NCI-H1105 (cell line): ENCODE measurements at places on chromosomes 13 and 19.

- DNase-seq = no peak
These were observed 78.7 kb downstream of the MBD3L1 start for GRCh38 chr19:8910775-8911414.

- DNase-seq = no peak
These were observed 230.6 kb downstream of the KLF12 start for GRCh38 chr13:73903561-73903960.

- DNase-seq = no peak
These were observed 24.7 kb downstream of the SUCLA2 start for GRCh38 chr13:47976325-47976724.

DNA sequence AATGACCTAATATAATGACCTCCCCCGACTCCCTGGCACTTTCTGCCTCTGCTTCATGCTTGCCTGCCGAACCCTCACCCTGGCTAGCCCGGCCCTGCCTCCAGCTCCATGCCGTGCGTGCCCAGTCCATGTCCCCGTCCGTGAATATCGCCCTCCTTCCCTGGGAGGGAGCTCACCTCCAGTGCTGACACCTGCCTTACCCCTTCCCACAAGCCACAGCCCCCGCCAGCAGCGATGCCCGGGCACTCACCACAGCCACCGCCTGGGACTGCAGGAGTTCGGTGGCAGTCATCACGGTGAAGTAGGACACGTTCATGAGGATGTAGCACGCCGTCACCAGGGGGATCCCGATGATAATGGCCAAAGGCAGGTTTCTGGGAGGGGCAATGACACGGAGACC lies 10.0 kb downstream of the SLC7A9 start:
- DNase-seq = no peak

DNA sequence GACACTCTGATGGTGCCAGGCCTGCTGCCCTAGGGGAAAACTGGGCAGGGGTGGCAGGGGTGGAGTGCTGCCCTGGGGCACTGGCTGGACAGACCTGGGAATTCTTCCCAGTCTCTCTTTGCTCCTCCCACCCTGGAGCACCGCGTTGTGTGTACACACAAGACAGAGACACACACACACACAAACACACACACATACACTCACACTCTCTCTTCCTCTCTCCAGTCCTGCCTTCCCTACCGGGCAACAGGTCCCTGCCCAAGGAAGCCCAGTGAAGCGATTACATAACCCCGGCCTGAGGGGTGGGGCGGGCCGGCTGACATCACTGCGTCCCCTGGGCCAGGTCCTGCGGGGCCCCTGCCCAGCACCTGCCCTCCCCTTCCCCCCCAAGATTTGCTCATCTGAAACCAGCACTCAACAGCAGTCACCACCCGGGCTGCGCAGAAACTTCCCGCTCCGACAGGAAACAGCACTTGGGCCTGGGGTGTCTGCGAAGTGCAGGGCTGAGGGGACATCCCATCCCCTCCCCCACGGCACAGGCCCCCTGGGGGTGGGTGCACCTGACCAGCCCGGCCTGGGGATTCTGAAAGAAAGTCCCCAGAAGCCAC lies 1.2 kb downstream of the MKNK2 start:
- no peak for DNase-seq

GRCh38 chr19:42693760-42694350 lies 46.4 kb downstream of the PSG3 start:
- DNase-seq = no peak

DNA sequence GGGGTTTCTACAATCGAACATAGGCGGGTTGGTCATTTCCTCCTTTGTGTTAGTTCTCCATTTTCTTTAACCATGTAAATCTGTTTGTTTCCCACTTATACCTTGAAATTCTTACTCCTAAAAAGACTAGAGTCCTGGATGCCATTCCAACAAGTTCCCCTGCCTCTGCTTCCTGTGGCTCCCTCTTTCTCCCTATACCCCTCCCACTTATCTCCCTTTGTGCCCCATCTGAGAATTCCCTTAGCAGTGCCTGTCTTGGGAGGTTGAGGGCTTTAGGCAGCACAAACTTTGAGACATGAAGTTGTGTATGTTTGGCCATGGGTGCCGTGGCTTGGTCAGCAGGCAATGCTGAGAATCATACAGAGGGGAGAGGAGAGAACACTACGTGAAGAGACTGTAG lies 176.4 kb downstream of the RGCC start:
- no peak for DNase-seq

GRCh38 chr19:3669947-3670795 lies 30.1 kb downstream of the PIP5K1C start:
- DNase-seq = no peak

DNA sequence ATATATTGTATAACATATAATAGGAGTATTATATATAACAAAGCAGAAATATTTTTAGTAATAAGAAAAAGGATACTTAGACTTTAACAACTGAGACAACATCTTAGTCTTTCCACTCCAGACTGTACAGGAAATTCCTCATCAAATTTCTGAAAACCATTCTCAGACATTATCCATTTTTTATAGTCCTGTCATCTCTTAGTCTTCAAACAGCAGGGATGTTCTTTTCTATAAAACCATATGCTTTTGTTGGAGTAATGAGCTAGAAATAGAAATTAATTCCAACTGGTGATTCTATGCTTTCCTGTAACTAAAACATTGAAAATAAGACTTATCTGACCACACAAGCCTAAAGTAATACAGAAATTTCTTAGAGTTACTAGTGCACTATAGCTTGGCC lies 82.2 kb upstream of the CSNK1A1L start:
- DNase-seq = no peak

DNA sequence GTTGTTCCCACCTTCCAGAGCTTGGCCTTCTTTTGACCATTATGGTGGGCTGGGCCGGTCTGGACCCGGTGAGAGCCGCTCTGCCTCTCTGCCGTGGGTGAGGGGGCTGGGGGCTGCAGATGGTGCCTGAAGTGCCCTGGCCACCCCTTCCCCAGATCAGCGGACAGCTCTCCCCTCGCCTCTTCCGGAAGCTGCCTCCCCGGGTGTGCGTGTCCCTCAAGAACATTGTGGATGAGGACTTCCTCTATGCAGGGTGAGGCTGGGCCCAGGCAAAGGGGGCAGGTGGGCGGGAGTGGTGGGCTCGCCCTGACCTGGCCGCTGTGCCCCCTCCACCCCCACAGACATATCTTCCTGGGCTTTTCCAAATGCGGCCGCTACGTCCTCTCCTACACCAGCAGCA lies 1.9 kb downstream of the DCAF15 start:
- no peak for DNase-seq

GRCh38 chr19:49491030-49491803 lies 3.8 kb downstream of the RPL13A start:
- no peak for DNase-seq

- DNase-seq = peak; percentile 91
These were observed at the start of gene ZNF491 for GRCh38 chr19:11798391-11799330. TSS of gene ZNF491 (plus strand) at chr19:11798523. CDS start at chr19:11805954, 7,431 bp downstream.

GRCh38 chr19:5889288-5889971 lies 14.2 kb downstream of the NDUFA11 start:
- DNase-seq = no peak

- DNase-seq = no peak
These were observed 3.1 kb downstream of the POLR1G start for GRCh38 chr19:45409557-45409920.

DNA sequence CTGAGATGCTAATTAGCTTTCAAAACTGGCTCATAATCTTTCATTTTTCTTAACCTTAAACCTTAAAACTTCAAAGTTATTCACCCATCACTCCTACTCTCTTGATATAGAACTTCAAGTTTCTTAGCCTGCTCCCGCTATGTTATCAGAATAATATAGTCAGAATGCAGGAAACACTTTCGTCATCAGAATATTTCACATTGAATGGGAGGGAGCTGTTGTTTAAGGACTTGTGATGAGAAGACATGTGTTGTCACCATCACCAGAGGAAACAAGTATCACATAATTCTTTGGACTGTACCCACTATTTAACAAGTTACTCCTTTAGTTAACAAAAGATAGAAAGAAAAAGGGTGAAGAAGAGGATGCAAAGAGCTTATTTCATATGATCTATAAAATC lies 65.0 kb upstream of the FNDC3A start:
- no peak for DNase-seq

DNA sequence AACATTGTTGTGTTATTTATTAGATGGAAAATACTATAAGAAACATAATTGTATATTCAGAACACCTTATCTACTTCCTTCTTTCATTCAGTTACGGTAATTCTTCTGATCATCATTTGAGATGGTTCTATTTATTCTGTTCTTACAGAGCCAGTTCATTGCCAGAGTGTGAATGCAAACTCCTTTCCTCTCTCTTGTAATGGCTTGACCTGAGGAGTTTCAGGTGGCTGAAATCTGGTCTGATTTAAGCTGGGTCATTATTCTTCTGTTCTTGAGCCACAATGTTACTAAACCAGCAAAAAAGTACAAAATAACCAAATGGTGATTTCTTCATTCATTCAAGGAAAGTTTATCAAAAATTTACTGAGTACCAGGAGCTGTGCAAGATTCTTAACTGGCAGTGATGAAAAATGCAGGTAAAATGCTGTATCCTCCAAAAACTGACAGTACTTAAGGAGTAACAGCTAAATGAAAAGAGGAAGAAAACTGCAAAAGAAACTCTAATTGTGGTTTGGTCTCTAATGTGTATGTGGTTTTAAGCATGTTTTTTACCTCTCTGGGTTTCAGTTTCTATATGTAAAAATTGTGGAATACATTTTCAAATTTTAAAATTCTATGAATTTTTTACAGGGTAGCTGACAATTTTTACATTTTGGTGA lies 182.4 kb upstream of the UFM1 start:
- DNase-seq = no peak

- DNase-seq = no peak
These were observed 11.1 kb downstream of the SYT3 start for GRCh38 chr19:50628551-50628950.

DNA sequence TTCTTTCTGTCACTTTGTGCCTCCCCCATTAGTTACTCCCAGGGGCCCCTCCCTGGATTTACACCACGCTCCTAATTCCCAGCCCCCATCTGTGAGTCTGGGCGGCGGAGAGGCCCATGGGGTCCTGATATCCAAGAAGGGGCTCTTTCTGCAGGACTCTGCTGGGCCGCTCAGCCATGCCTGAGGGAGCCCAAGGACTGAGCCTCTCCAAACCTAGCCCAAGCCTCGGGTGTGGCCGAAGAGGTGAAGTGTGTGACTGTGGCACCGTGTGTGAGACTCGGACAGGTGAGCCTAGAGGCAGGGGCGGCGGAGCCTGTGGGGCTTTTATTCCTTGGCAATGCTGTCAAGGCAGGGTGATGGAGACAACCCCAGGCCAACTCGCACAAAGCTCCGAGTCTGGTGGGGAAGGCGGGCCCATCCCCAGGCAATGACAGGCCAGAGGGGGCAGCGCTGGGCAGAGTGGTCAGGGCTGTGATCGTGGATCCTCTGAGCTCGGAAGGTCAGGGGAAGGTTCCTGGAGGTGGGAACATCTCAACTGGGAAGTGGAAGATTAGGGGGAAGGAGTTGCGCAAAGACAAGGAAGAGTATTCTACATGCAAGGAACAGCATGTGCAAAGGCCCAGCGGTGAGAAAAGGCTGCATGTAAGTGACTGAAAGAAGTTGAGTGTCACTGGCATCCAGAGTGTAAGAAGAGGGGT lies 1.6 kb downstream of the PLEKHG2 start:
- DNase-seq = no peak

DNA sequence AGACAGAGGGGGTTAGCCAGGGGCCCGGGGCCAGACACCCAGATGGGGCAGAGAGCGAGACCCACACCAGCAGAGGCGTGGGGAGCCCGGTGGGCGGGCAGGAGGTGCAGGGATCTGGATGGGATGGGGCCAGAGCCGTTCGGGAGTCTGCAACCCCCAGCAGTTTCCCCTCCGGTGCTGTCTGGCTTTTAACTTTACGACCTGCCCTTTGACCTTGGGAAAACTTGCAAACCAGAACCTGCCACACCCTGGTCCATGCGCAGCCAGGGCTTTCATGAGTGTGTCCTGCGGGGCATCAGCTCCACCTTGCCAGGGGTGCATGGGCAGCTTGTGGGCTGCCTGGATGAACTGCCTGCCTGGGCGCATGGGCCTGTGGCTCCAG lies 9.8 kb downstream of the JOSD2 start:
- DNase-seq = no peak

DNA sequence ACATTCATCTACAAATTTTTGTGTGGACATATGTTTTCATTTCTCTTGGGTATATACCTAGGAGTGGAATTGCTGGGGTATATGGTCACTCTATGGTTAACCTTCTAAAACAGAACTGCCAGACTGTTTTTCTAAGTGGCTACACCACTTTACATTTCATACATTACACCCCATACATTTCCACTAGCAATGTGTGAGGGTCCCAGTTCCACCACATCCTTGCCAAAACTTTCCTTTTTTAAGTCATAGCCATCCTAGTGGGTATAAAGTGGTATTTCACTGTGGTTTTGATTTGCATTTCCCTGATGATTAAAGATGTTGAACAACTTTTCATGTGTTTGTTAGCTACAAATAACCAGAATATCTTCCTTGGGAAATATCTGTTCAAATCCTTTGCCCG lies 336.1 kb downstream of the SHISA2 start:
- DNase-seq = no peak

- DNase-seq = no peak
These were observed at the start of gene DAZAP1 for GRCh38 chr19:1407528-1408299. TSS of gene DAZAP1 (plus strand) at chr19:1407586. CDS start at chr19:1407774, 188 bp downstream.

DNA sequence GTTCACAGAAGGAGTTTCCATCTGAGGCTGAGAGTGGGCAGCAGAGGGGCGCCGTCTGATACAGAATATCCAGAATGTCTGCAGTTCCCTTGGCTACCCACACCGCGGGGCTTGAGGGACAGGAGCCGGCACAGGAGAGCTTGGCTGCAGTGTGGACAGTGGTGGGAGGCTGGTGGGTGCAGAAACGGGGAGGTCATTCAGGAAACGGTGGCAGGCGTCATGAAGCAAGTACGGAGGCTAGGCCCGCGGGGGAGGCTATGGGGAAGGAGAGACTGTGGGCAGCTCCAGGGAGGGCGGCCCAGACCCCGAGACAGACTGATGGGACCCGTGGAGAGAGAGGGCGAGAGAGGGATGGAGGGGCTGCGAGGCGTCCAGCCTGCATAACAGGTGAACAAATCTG lies 55.2 kb upstream of the UQCRFS1 start:
- DNase-seq = no peak

DNA sequence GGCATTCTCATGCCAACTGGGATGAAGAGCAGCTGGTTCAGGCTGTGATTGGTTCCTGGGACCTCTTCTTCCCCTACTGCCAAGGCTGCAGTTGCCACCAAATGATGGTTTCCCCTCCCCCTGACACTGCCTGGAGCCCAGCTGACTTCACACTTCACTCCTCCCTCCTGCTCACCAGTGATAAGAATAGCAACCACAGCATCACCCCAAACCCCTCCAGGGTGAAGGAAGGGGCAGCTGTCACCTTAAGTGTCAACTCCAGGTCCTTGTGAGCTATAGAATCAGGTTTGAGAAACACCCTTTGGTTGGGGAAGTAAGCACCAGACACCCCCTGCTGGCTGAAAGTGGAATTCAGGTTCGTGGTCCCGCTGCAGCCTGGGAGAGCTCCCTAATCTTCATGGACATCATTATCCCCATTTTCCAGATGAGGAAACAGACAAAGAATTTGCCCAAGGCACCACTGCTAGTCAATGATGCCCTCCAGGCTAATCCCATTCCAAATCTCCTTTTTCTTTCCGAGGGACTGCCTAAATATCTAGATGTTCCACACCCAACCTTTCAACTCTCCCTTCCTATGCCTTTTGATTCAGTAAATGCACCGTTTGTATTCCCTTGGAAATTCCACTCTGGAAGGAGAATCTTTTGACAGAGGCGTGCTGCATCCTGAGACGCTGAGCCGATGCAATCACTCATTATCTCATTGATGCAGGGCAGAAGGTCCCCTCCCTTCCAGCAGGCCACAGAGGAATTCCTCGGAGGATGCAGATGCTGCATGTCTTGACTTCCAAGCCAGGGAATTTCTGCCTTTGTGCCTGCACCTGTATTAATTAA lies 50.6 kb upstream of the UQCRFS1 start:
- peak; percentile 5 for DNase-seq
